ENCODE measurements at places on chromosomes 6 and 20.

DNA sequence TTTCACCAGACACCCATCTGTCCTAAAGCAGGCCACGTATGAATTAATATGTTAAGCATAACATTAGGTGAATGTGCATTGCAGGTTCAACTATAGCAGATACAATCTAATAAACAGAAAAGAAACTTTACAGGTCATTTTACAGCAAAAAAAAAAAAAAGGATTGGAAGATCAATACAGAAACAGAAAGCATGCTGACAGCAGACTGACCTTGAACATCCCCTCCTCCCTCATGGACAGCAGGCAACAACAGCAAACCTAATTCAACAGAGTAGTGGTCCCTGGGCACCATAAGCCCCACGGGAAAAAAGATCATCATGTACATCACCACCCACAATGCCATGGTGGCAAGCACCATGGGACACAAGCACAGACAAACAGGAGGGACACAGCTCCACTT, 12.1 kb upstream of the RAB22A start:
- no peak for DNase-seq

GRCh38 chr6:156876302-156876701, 99.1 kb downstream of the ARID1B start:
- no peak for DNase-seq

GRCh38 chr6:118808793-118809638, 84.9 kb upstream of the ASF1A start:
- DNase-seq = no peak

- DNase-seq = no peak
These were observed 26.8 kb downstream of the RALGAPA2 start for GRCh38 chr20:20685635-20686034.

DNA sequence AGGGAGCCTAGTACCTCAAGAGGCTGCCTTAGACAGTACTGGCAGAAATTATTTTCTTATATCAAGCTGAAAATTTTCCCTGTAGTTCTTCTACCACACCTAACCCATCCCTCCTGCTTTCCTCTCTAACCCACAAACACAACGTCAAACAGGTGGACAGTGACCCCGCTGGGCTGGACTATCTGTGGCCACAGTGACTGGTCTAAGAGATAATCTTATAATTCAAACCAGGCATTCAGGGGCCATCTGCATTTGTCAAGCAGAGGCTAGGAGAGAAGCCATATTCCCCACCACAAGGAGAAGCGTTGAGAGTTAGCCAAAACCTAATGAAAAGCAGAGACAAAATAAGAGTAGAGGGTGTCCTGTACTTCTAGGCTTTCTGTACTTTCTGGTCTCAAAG, 8.2 kb downstream of the HDDC2 start:
- no peak for DNase-seq

DNA sequence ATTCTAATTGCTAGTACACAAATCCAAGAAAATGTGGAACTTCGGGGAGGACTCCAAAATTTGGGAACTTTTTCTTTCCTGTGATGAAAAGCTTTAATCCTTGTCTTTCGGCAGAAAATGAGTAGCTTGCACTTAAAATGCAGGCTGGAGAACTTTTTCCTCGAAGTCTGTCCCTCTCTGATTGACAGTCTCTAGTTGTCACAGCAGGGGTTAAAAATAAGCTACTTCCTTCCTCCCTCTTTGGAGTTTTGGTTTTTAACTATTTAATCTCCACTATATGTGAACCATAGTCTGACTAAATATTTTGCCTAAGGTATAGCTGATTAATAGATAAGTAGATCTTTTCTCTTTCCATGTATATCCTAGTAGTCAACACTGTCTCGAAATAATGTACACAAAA, 66.8 kb upstream of the MBOAT1 start:
- no peak for DNase-seq

DNA sequence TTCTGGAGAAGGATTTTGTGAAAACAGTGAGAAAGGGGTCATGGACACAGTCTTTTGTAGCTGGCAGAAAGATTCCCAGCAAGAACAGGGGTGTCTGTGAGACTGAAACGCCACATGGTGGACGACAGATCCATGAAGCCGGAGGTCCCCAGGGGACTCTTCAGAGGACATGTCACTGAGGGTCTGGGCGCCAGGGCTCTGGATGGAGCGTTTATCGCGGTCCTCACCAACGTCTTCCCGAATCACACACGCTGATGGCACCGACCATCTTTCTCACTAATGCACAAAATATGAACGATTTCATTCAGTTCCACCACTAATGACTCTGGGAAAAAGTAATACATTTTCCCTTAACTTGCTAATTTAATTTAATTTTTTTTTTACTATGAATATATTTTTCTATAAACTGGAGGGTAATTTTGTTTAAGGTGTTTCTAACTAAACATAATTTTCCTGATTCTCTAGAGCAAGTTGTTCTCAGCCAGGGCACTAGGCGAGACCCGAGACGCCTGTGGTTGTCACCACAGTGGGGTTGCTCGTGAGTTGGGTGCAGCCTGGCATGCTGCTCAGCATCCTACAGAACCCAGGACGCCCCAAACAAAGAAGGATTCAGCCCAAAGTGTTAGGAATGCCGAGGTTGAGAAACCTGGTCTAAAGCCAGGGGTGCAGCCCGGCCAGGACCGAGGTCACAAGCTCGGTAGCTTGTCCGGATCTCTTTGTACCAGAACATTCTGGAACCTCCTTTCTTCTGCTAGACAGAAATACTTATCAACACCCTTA, 306.2 kb downstream of the TAF4 start:
- no peak for DNase-seq

DNA sequence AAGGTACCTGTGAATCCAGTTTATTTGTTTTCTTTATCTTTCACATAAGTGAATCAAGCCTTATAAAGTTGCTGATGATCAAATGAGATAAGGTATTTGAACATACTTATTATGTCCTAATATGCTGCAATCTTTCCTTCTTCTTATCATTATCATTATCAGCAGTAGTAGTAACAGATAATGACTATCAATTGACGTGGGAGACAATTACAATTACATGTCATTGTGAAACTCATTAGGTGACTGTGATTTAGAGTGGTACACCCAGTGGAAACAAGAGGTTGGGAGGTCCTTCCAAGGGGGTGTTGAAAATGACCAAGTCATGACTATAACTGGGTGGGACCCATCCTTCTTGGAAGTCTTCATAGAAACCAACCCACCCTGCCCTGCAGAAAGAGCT, 2.8 kb downstream of the CLIC5 start:
- no peak for DNase-seq

DNA sequence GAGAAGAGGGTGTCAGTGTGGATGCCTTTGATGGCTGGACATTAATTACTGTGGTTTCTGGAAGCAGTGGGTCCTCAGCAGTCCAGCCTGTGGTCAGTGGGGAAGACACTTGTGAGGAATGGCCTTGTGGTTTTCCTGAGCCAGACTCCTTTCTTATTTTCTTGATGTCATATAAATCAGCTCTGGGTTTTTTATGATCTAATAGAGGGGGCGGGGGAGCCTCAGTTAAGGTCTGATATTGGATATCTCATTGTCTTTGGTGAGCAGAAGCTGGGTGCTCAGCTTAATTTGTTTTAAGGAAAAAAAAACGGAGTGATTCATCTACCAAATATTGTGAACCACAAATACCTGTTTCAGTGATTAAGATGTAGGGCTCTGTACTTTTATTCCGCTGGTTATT, 62.1 kb downstream of the OTOR start:
- no peak for DNase-seq

DNA sequence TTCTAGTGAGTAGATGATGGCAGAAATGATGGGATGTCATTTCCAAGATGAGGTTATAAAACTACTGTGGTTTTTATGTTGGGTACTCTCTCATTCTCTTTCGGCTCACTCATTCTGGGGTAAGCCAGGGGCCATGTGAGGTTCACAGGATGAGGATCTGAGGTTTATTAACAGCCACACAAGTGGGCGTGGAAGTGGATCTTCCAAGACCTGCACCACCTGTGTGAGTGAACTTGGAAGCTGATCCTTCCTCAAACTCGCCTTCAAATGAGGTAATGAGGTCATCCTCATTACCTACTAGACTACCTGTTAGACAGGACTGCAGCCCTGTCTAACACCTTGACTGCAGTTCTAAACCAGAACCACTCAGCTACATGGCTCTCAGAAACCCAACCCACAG, 45.1 kb upstream of the TAGAP start:
- no peak for DNase-seq

GRCh38 chr20:7136886-7137285, 369.4 kb downstream of the BMP2 start:
- DNase-seq = no peak

DNA sequence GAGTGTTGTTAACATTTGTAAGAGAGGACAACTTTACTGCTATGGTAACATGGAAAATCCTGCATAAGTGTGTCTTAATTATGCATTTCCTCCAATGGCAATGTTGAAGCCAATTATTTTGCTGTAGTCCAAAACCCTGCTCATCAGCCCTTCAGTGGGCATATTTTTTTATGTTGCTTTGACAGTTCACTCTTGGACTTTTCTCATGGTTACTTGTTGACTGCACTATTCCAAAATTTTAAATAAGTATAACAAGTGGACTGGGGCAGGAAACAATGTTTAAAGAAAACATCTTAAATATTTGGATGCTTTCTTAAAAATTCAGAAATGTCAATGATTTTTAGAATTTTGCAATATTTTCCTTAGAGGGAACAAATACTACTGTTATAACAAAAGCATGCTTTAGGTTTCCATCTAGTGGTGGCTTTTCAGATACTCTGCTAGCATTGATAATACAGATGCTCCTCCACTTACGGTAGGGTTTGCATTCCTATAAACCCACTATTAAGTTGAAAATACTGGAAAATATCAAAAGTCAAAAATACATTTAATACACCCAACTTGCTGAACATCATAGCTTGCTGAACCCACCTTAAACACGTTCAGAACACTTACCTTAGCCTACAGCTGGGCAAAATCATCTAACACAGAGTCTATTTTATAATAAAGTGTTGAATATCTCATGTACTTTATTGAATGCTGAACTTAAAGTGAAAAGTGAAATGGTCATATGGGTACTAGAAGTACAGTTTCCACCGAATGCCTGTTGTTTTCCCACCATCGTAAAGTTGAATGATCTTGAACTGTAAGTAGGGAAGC, 86.4 kb downstream of the ADGRG6 start:
- DNase-seq = no peak

- no peak for DNase-seq
These were observed 39.7 kb downstream of the ZC3H12D start for GRCh38 chr6:149445095-149445466.

DNA sequence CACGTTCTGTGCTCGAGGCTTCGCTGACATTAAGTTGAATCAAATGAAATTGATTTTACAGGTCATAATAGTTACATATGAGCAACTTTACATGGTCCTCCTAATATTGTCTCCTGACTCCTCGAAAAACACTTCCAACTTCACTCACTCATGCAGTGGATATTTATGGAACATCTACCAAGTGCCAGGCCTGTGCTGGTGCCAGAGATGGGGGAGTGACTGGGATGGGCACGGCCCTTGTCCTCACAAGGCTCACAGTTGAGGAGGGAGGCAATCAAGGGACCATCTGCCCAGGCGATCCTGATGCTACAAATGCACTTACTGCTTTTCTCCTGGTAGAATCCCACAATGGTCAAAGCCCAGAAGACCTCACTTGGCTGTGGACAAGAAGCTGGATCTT, 426.4 kb downstream of the PREX1 start:
- no peak for DNase-seq

DNA sequence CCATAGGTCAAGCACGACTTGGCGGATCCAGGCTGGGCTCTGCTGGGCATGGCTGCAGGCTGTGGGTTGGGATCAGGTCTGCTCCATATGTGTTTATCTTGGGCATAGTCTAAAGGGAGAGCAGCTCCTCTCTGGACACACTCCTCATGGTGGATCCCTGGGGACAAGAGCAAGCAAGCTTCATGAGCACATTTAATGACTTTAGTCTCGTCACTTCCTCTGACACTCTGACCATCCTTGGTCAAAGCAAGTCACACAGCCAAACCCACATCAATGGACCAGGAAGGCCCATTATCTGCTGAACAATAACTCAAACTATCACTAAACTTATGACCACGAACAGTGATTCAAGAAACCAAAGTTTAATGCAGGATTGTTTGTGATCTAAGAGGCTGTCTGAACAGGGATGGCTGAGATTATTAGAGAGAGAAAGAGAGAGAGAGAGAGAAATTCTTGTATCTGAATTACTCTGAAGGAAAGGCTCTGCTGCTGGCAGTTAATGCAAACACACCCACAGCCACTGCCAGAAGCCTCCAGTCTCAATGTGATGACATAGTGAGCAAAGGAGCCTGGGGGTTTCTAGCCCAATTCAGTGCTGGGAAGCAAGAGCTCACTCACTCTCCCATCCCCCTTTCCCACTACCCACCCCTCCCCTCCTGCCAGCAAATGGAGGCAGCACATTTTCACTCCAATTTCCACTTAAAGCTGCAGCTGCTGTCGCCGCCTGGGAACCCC, 490.2 kb upstream of the SULF2 start:
- DNase-seq = no peak

- no peak for DNase-seq
These were observed 11.4 kb downstream of the GPX5 start for GRCh38 chr6:28537065-28537464.

DNA sequence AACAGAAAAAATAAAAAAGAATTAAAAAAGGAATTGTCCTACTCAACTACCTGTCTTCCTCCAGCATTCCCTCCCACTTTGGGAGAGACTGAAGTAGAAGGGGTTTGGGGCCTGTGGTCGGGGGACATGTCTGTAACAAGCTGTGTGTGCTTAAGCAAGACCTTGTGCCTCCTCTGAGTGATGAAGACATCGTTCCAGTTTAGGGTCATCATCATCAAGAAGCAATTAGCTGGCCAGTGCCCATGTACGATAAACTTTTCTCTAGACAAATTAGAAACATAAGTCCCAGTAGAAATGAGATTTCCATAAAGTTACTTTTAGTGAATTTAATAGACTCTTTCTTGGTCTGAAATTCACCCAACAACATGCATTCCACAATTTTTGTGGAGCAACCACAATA, 272.9 kb downstream of the ZNF217 start:
- DNase-seq = no peak

DNA sequence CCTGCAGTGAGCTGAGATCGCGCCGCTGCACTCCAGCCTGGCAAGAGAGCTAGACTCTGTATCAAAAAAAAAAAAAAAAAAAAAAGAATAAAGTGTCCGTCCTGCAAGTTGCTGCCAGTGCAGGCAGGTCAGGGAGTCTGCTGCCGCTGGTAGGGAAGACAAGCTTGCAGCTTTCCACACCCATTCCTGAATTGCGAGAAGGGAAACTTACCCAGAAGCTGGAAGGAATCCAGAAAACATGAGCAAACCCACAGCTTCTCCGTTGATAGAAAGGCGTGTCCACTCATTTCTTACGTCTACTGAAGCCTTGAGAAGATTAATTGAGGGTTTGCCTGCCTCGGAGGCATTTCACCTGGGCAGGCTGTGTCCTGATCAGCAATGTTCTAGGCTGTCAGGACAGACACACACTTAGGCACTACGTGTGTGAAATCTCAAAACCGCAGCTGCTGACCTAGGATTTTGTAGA, 61.6 kb upstream of the DSP start:
- DNase-seq = no peak

DNA sequence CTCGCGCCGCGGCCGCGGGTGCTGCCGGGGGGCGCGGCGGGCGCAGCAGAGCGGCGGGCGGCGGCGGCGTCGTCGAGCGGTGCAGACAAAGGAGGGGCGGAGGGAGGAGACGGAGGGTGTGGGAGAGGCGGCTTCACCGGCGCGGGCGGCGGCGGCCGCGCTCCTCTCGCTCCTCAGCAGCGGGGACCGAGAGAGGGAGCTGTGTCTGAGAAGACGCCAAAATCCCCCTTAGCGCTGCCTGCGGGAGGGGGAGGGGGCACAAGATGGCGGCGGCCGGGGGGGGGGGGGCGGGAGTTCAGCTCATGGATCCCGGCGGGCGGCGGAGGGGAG, 296 bp downstream of the ADNP start:
- no peak for DNase-seq

Measured in cortex of kidney (tissue), 1 donor.